ENCODE measurements at places on chromosomes 7 and 10.

DNA sequence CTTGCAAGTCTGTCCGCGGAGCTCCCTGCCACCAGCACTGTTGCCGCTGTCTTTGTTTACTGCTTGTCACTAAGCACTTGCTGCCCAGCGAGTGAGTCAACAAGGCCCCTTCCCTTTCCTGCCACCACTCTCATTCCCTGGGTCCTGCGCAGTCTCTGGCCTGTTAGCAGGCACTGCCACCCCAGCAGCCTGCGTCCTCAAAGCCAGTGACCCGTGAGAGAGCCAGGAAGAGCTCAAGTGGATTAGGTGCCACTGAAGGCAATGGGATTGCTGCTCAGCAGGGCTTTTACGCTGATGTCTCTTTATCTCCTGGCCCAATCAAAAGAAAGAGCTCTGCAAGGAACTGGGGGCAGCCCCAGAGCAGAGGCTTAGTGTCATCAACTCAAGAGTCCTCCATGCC, at the start of gene FRMPD2:
TSS of gene FRMPD2 (minus strand) at position 61 of the 400 bp plus-strand sequence. CDS start 129 bp downstream, outside the sequence.
- DNase-seq: no peak

DNA sequence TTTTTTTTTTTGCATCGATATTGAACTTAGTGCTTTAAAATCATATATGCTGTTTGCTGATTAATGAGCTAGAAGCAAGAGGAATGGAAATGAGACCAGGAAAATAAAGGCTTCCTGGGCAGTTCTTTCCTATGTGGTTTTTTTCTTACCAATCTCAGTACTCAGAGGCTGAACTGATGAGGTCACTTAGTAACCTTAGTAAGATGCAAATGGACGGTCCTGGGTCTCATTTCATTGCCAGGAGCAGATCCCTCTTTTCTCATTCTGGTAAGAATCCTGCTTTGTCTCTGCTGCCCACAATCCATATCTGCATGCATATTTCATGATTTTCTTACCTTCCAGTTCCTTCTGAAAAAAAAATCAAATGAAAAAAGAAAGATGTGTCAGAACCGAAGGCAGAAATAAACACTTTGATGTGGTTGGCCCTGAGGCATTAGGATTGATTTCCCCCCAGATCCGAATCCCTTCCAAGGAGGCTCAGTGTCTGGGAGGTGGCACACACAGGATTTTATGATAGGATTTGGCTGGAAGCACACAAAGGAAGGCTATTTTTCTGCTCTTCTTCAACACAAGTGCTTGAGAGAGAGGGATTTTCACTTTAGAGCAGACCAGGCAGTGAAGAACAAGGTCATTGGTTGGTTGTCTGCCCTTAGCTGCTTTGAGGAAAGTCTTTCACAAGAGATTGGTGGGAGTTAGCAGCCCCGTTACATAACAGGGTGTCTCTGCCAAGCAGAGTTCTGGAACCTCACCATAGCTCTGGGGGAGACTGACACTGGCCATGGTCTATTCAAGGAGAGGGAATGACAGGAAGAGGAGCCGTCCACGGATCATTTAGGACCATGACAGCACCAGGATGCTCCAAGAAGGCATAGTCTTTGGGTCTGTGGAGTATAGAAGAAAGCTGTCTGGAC, 150.0 kb downstream of the CAMK1D start:
- peak; percentile 35 for DNase-seq

DNA sequence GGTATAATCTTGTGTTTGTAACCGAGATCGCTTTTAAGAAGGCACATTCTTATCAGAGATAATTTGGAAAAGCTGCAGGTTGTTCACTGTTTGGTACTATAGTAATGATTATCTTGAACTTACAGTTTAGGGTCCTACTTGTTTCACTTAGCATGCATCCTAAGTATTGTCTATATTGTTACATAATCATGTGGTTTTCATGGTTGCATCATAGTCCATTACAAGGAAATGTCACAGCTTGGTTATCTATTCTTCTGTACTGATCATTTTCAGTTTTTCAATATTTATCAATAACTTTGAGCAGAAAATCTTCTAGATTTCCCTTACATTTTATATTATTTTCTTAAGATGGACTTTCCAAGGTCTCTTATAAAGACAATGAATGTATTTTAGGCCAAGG, 116.3 kb downstream of the PLPP4 start:
- peak; percentile 21 for DNase-seq

GRCh38 chr10:117254774-117255735, 14.1 kb downstream of the SLC18A2 start:
- DNase-seq: no peak

DNA sequence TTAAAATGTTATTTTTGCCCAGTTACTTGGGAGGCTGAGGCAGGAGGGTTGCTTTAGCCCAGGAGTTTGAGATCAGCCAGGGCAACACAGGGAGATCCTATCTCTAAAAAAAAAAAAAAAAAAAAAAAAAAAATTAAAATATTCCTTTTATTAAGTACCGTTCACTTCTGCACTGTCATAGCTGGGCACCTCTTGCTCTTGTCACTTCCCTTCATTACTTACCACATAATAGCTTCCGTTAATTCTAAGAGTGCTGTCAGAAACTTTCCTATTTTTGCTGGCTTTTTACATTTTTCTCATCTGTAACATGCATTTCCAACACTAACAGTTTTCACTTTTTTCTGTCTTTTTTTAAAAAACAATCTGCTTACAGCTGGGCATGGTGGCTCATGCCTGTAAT, 132.9 kb downstream of the PIP4K2A start:
- no peak for DNase-seq

- DNase-seq: no peak
Observed at GRCh38 chr7:38506004-38506403, 125.2 kb downstream of the AMPH start.

Measured in choroid plexus epithelial cell (primary cell).